Left ventricle myocardium inferior (tissue), 1 donor: ENCODE measurements at places on chromosomes 12 and 14. TPM values are rescaled to one million over a fixed set of nuclear protein-coding genes. Genes with fewer than 3 reads are reported as not detected.

Gene GNB3
- total RNA-seq = 7.5 TPM

Gene HAL
- total RNA-seq = not detected

Gene KLRK1
- total RNA-seq = 0.36 TPM

Gene CLEC4D
- not detected for total RNA-seq

DNA sequence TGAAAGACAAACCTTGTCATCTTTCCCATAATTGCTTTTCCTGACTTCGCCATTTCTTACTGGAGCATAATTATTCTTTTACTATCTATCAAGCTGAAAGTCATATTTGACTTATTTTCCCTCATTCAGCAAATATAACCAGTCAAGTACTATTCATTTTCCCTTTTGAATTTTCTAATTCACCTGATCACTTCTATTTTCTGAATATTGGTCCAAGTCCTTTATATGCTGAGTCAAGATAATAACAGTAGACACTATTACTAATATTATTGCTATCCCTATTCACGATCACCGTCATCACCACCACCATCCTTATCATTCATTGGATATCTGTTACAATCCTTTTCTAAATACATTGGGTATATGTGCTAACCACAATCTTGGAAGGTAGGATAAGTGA is 728.0 kb downstream of the NOVA1 start:
- H3K27me3 ChIP-seq = no peaks in the 10 kb centered on the region
- H3K4me1 ChIP-seq = no peaks in the 10 kb centered on the region
- no peak for DNase-seq
- no peaks in the 10 kb centered on the region for H3K36me3 ChIP-seq

DNA sequence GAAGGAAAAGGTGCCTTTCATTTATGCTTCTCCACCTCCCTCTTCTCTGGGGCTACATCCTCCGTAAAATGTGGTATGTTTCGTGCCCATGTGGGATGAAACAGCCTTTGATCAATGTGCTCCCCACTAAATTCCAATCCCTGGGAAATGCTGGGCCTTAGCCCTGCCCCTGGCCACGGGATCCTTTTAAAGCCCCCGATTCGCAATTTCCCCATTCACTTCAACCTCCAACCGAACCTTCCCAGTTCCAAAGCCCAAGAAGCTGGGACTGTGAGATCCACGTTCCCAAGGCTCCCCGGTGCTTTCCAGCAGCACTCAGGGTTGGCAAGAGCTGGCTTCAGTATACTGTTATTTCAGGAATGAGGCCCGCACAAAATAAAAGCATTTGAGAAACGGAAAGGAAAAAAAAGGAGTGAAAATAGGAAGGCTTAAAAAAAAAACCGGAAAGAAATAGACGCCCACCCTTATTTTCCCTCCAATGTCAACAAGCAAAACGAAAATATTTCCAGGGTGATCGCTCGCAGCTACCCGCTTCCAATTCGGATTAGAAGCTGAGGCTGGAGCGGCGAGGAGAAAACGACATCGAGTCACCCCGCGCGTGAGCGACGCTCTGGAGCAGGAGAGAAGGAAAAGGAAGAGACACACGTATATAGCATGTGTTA is 1.3 kb upstream of the FOXG1 start:
- DNase-seq = no peak
- H3K4me3 ChIP-seq = peak overlapping the region; percentile 59
- H3K27ac ChIP-seq = no peak overlapping the region
- H3K36me3 ChIP-seq = no peaks in the 10 kb centered on the region
- H3K4me1 ChIP-seq = peaks cover 18% of the 10 kb centered on the region

DNA sequence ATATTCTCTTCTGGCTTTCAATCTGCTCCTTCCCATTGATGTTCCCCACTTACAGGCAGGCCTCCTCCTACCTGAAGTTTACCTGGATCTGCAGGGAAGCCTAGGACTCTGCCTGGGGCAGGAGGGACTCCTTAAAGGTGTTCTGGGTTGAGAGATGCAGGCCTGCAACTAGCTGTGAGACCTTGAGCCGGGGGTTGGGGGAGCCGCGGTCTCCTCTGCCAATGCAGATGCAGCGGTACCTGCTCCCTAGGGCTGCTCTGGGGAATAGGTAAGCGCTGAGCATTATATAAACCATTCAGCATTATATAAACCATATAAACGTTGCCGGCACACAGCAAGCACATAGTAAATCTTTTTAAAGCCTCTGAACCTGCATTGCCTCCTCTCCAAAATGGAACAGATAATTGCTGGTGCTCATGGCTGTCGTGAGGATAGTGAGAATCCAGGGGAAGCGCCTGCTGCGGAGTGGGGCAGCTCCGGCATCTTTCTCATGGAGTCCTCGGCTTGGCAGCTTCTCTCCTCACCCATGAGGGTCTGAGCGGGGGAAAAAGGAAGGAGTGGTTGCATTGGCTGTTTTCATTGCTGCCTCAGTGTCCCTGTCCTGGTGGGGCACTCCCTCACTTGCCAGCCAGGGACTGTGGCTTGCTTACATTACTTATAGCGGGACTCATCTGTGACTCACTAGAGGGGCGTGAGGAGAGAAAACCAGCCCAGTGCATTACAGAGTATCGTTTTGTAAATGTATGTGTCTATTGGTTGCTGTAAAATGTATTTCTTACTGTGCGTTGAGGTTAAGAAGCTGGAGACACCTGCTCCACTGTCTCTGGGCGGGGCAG is 12.5 kb upstream of the KRT80 start:
- H3K27me3 ChIP-seq = peaks cover 9% of the 10 kb centered on the region
- no peaks in the 10 kb centered on the region for H3K36me3 ChIP-seq
- H3K4me3 ChIP-seq = no peak overlapping the region
- DNase-seq = no peak
- H3K27ac ChIP-seq = no peak overlapping the region

DNA sequence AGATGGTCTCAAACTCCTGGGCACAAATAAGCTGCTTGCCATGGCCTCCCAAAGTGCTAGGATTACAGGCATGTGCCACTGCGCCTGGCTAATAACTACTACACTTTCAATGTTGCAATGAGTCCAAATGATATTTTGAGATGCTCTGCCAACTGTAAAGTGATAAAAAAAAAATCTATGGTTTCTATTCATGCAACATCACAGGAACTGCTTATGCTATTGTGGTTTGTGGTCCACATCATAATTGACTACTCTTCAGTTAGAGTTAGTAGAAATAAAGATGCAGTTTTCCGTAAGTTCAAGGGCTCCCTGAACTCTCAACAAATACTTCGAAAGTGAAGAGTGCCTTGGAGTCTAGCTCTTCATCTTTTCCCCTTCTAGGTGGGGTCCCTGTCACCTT is 239.4 kb downstream of the C12orf75 start:
- no peak overlapping the region for H3K27ac ChIP-seq
- no peak for DNase-seq
- no peak overlapping the region for H3K4me3 ChIP-seq
- H3K36me3 ChIP-seq = no peaks in the 10 kb centered on the region
- peaks cover 12% of the 10 kb centered on the region for H3K4me1 ChIP-seq
- H3K27me3 ChIP-seq = no peaks in the 10 kb centered on the region

DNA sequence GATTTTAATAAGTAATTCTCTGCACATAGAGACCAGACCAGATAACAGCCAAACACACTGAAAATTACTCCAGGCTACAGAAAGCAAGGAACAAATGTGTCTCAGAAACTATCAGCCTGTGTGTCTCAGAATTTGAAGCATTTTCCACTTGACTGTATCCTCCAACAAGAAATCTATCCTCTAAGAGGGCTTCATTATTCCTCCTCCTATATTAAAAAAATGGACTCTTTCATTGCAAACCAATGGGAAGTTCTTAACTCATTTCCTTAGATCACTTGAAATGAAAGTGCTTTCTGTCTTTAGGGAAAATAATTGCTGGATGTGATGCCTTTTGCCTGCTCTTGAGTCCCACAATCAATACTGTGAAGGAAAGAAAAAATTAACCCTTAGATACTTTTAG is 2.3 kb downstream of the ST8SIA1 start:
- no peaks in the 10 kb centered on the region for H3K36me3 ChIP-seq
- peaks cover 39% of the 10 kb centered on the region for H3K27me3 ChIP-seq
- peak overlapping the region; percentile 70 for H3K27ac ChIP-seq

DNA sequence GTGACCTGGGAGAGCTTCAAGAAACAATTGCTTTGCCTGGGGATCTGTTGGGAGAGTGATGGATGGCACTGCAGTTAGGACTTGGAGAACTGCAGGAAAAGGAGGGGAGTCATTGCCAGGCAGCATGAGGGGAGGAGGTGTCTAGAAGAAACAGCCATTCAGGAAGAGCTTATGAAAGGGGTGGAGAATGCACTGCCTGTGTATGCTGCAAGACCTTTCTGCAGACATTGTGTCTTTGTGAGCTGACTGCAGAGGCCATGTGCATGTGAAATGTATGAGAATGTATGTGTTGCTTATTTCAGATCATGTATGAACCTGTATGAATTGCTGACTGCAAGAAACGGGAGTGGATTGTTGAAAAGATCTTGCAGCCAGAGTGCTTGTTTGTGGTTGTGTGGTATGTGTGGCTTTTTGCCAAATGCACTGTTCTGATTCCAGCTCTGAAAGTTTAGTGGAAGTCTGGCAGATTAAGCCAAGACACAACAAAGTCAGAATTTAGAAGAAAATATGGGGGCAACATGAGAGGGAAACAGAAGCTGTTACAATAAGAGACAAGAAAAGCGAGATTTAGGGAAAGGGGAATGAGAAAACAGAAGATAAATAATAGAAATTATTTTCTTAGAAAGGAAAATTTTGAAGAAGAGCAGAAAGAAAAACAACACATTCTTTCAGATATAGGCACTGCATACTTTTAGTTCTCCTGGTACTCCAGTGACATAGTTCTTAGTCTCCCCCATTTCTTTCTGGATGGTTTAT is 9.8 kb upstream of the RIMKLB start:
- DNase-seq = no peak
- H3K27ac ChIP-seq = peak overlapping the region; percentile 3
- H3K27me3 ChIP-seq = no peaks in the 10 kb centered on the region
- peaks cover 24% of the 10 kb centered on the region for H3K4me1 ChIP-seq
- no peak overlapping the region for H3K4me3 ChIP-seq

- no peak overlapping the region for H3K4me3 ChIP-seq
- H3K27me3 ChIP-seq = no peaks in the 10 kb centered on the region
- H3K4me1 ChIP-seq = no peaks in the 10 kb centered on the region
- H3K27ac ChIP-seq = no peak overlapping the region
These were observed 596.8 kb downstream of the SOX5 start for GRCh38 chr12:23352670-23353069.

DNA sequence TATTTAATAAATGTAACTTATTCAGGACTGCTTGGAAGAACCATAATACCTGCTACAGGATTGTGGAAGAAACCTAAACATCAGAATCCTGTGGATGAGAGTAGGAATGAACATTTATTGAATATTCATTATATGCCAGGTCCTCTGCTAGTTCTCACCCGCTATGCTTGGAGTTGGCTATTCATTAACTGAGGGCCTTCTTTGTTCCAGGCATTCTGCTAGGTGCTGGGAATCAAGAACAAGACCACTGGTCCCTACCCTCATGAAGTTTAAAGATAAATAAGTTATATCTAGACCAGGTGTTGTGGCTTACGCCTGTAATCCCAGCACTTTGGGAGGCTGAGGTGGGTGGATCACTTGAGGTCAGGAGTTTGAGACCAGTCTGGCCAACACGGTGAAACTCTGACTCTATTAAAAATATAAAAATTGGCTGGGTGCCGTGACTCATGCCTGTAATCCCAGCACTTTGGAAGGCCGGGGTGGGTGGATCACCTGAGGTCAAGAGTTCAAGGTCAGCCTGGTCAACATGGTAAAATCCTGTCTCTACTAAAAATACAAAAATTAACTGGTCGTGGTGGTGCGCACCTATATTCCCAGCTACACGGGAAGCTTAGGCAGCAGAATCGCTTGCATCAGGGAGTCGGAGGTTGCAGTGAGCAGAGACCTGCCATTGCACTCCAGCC is 3.8 kb upstream of the TULP3 start:
- H3K27ac ChIP-seq = no peak overlapping the region
- no peak for DNase-seq
- no peaks in the 10 kb centered on the region for H3K27me3 ChIP-seq
- H3K36me3 ChIP-seq = no peaks in the 10 kb centered on the region
- H3K4me3 ChIP-seq = no peak overlapping the region
